ENCODE measurements at places on chromosomes 2 and 18. TPM values are rescaled to one million over a fixed set of nuclear protein-coding genes. Genes with fewer than 3 reads are reported as not detected.
A peak's percentile ranks its signal among the peaks of the same experiment; 100 is the strongest.

- DNase-seq: no peak
Observed at GRCh38 chr2:76965772-76966171, 556.4 kb downstream of the LRRTM4 start.

DNA sequence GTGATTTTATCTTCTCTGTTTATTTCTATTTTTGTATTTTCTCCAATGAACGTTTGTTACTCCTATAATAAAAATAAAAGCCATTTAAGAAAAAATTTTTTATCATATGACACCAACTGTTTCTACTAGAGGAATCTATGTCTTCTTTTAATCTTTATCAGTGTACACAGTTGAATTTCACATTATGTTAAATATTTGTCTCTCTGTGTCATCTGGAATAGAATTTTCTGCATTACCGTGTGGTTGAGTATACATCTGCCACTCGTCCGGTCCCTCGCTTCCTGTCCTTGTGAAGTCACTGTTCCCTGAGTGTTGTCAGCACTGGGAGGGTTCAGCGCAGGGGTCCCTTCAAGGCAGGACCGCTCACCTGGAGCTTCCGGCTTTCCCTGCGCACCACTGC lies 99.2 kb downstream of the LDLRAD4 start:
- no peak for DNase-seq

GRCh38 chr2:42339191-42339912 lies 21.7 kb downstream of the COX7A2L start:
- no peak for DNase-seq

GRCh38 chr2:180495606-180496005 lies 484.8 kb upstream of the UBE2E3 start:
- DNase-seq: no peak

The CACNB4 gene
- total RNA-seq: 8.1 TPM

GRCh38 chr18:80246445-80247392 lies 595 bp downstream of the PARD6G start:
- DNase-seq: peak; percentile 76

The C2orf66 gene
- total RNA-seq: not detected

The HOXD1 gene
- 0.40 TPM for total RNA-seq

The ITGA4 gene
- 18.3 TPM for total RNA-seq

GRCh38 chr2:127381762-127382161 lies 6.0 kb downstream of the MAP3K2 start:
- no peak for DNase-seq

The EFEMP1 gene
- 205 TPM for total RNA-seq

DNA sequence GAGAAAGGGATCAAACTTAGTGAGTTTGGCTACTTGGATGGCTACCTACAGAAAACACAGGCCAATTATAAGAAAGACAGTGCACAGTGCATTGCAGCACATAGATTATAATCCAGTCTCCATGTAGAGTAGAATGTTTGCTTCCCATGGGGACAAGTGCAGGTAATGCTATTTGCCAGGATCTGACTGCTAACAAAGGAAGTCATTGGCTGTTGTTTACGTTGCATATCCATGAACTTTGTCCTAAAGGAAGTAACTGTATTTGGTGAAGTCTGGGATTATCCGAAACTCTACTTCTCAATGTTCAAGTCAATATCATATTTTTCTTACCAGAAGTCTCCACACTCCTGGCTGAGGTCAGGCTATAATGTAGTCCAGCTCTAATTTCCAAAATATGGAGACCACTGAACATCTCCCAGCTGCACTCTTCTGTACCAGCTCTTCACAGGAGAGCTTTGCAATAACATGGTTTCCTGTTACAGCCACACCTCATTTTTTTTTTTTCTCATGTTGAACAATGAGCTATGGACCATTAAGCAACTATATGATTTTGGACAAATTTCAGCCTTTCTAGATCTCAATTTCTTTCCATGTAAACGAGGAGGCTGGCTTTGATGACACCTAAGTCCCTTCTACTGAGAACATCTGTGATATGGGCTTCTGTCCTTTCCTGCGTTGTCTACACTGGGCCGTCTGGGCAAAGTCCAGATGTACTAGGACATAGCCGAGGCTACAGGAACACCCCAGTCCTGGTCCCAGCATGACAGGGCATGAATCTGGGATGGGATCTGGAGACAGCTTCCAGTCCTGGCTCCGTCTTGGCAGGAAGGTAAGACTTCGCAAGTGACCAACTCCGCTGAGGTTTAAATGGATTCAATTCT lies 154.8 kb downstream of the LAMA1 start:
- no peak for DNase-seq

- no peak for DNase-seq
Observed at GRCh38 chr2:238652053-238652770, 195.7 kb upstream of the TWIST2 start.

- no peak for DNase-seq
Observed at GRCh38 chr2:214050731-214051130, 360.1 kb upstream of the VWC2L start.

The SIX2 gene
- total RNA-seq: 0.46 TPM

DNA sequence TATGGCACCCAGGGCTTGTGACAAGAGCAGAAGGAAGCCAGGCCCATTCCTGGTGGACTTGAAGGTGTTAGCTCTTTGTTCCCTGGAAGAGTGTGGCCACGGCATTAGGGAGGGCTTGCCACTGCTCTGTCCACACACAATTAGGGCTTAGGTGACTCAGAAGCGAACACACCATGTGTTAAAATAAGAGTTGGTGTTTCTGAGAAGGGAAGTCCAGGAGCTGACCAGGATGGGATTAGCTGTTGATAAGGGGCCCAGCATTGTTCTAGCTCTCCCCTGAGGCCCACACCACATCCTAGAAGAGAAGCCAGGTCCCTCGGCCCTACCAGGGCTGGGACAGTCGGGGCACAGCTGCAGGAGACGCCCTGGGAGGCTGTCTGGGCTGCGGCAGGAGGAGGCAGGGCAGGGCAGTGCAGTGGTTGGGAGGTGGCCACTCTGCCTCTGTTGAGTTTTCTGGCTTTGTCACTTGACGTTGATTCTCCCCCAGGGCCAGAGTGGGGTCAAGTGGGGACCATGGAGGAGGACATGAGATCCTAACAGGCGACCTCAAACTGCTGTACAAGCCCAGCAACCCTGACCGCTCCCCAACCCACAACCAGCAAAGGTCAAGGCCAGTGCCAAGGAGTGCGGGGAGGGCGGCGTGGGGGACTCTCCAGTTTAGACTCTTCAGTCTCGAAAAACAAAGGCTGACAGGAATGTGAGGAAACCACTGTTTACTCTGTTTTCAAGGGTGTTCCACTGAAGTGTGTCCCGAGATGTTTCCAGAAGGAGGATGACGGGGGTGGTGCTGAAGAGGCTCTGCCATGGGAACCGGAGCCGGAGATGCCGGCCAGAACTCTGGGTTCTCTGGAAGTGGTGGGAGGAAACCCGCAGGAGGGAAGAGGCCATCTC lies 16.8 kb downstream of the GNLY start:
- peak; percentile 64 for DNase-seq

- peak; percentile 98 for DNase-seq
Observed at GRCh38 chr2:215705771-215706361, 270.0 kb upstream of the FN1 start.

- no peak for DNase-seq
Observed at GRCh38 chr2:44751754-44752479, 189.6 kb upstream of the SIX3 start.

- no peak for DNase-seq
Observed at GRCh38 chr2:28522481-28522880, 26.6 kb downstream of the PLB1 start.

DNA sequence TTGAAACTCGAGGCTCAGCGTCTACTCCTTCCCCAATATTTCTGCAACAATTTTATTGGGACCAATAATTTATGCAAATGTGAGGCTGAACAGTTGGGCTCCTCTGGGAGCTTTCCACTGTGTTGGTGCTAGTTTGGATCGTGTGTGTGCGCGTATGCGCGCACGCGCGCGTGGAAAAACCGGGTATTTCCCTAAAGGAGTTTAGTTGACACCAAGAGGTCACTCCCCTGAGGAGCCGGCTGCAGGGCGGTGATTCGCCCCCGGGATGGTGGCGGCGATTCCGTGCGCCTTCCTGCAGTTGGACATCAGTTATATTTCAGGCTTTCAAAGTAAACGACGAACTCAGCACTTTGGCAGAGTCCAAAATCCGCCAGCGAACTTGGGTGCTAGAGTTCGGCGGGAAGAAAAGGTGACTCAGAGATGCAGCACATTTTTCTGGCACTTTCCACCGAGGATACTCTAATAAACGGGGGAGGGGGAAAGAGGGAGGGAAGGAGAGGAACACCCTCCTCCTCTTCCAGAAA lies 186.5 kb upstream of the FANCL start:
- peak; percentile 83 for DNase-seq

The TRIM43 gene
- total RNA-seq: not detected

DNA sequence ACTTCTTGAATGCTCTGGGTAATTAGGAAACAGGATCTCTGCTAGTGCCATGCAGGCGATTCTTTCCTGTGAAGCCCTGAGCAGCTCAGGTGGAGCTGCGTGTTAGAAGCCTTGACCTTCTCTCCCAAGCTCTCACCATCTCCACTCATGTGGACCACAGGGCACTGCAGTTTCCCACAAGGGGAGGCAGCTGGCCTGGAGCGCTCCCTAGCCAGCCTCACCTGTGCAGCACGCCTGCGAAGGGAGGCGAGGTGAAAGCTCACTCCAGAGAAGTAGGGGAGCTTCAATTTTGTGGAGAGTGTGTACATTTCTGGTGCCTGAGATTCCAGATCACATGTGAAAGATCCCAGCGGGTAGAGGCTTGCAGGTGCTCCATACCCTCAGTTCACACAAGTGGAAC lies 11.1 kb upstream of the HES6 start:
- DNase-seq: no peak

The ALK gene
- 0.09 TPM for total RNA-seq

GRCh38 chr2:141611176-141611571 lies 519.6 kb downstream of the LRP1B start:
- DNase-seq: no peak

DNA sequence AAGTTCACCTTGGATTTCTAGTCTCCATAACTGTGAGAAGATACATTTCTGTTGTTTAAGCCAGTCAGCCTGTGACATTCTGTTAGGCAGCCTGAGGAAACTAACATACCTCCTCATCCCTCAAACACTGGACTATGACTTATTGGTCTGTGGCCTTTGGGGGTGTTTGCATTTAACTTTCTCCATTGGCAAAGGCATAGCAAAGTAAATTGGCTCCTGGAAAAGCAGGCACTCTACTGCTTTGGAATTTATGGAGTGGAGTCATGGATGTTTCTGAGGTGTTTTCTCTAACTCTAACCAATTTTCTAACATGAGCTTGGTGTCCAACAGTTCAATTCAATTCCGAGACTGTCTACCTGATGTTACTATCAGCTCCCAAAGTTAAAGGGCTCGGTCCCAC lies 48.9 kb upstream of the CTLA4 start:
- no peak for DNase-seq

- no peak for DNase-seq
Observed at GRCh38 chr2:79977792-79978191, 326.8 kb downstream of the LRRTM1 start.

- peak; percentile 60 for DNase-seq
Observed at GRCh38 chr2:28355521-28356094, 37.0 kb upstream of the FOSL2 start.

DNA sequence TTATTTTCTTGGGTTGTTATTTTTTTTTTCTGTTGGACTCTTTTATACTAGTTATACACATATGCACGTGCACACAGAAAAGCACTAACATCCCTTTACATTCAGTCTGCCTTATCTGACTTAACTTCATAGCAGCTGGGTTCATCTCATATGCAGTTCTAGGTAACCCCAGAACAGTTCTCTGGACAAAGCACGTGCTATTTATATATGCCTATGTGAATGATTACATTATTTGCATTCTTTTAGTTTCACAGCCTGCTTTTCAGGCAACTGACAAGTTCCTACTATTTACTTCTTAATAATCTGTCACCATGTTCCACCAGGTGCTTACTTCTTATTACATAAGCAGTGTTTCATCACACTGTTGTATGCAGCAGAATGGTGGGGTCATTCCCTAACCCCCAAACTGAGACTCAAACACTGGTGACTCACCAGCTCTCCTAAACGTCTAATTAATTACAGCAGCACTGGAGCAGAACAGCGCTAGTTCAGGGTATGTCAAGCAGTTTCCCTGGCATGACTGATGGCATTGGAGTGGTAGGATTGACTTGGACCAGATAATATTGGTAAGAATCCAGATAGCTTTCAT lies 372.8 kb downstream of the CLIP4 start:
- no peak for DNase-seq

The EFR3B gene
- 6.1 TPM for total RNA-seq

DNA sequence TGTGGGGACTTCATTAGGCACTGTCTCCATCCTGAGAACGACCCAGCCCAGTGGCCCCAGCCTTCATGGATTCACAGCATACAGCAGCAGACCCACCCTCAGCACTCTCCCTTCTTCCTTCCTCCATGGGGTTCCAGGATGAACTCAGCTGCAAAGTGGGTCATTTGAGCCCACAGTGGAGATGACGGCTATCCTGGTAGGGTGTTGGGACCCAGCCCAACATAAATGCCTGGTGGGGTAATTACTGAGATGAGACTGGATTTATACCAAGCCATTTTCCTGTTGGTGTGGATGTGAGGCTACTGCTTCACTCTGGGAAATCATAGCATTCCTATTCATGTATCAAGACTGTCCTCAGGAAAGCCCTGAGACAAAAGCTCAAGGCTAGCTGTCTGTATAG lies 536.7 kb upstream of the TNP1 start:
- DNase-seq: no peak

The ACMSD gene
- not detected for total RNA-seq

The PARD6G gene
- 4.4 TPM for total RNA-seq

All from lung (tissue), 17 donors.